ENCODE measurements at places on chromosomes 12 and 14.

GRCh38 chr14:71287567-71287966 lies 380.3 kb downstream of the PCNX1 start:
- DNase-seq = no peak

- DNase-seq = no peak
These were observed 3.3 kb upstream of the KRT79 start for GRCh38 chr12:52837413-52837741.

DNA sequence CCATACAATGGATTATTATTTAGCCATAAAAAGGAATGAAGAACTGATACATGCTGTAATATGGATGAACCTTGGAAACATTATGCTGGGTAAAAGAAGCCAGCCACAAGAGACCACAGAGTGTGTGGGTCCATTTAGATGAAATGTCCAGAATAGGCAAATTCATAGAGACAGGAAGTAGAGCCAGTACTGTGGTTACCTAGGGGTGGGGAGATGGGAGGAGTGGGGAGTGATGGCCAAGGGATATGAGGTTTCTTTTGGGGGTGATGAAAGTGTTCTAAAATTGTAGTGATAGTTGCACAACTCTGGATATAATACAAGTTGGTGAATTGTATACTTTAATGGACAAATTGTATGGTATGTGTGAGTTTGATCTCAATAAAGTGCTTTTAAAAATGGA lies 18.6 kb downstream of the JDP2 start:
- no peak for DNase-seq

GRCh38 chr12:89540586-89540985 lies 14.7 kb upstream of the POC1B start:
- DNase-seq = no peak

DNA sequence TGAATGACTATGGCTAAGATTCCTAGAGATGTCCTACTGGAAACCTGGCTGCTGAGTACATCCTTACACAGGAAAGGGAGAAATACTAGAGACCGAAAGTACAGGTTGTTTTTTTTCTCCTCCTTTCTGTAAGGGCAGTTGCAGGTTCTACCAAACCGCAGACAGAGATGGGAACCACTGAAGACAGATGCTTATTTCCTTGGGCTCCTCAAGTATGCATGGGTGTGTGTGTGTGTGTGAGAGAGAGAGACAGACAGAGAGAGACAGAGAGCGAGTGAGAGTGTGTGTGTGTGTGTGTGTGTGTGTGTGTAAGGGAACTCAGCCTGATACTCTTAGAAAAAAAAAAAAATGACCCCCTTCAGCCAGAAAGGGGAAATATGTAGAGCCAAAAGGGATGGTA lies 42.5 kb downstream of the MAP4K5 start:
- no peak for DNase-seq

DNA sequence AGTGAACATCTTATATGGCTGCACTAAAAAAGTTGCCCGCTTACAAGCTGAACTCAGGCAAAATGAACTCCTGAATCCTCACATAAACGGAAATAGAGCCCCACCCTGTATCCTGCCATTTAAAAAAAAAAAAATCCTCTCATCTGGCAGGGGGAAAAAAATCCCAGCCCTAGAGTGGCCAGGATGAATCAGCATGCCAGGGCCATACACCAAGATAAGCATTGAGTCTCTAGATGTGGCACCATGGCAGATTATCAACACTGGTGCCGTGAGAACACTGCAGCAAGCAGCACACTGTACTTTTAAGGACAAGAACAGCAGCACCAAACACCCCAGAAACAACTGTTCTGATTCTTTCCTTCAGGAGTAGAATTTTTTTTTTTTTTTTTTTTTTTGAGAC lies 65.5 kb downstream of the RASSF3 start:
- DNase-seq = no peak

DNA sequence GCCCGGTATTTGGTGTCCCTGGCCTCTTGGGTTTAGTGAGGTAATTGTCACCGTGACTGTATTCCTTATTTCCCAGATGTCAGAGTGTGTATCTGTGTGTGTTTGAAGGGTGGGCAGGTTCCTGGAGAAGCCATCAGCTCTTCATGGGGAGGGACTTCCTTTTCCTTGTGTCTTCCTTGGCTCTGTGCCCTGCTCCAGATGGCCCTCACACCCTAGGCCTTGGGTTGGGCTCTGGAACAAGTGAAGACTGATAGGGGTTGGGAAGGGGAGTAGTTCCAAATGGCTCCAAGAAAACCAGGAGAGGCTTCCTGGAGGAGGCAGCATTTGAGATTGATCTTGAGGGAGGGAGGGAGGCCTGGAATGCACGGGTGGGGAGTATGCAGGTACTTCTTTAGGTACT lies 43.8 kb upstream of the PRIMA1 start:
- DNase-seq = no peak

GRCh38 chr12:132803888-132804287 lies 24.8 kb downstream of the GOLGA3 start:
- DNase-seq = no peak

- no peak for DNase-seq
These were observed 815.7 kb downstream of the NRXN3 start for GRCh38 chr14:78985668-78986381.

DNA sequence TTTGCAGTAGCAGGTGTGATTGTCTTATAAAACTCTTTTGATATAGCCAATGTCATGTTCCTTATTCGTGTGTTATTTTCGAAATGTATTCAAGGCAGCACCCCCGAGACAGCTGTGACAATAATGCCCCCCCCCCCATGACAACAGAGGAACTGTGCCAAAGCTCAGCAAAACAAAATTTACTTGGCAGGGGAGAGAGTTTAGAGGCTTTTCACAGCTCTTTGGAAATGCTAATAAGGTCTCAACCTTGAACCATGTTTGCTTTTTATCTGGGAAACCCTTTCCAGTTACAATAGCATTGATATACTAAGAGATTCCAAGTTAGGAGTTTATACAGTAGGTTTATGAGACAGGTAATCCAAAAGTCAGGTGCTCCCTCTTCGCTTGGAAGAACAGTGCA lies 56.4 kb upstream of the USP44 start:
- no peak for DNase-seq

GRCh38 chr12:102063069-102063468 lies 1.3 kb upstream of the WASHC3 start:
- no peak for DNase-seq

- DNase-seq = no peak
These were observed 638 bp downstream of the LAG3 start for GRCh38 chr12:6772726-6773589.

DNA sequence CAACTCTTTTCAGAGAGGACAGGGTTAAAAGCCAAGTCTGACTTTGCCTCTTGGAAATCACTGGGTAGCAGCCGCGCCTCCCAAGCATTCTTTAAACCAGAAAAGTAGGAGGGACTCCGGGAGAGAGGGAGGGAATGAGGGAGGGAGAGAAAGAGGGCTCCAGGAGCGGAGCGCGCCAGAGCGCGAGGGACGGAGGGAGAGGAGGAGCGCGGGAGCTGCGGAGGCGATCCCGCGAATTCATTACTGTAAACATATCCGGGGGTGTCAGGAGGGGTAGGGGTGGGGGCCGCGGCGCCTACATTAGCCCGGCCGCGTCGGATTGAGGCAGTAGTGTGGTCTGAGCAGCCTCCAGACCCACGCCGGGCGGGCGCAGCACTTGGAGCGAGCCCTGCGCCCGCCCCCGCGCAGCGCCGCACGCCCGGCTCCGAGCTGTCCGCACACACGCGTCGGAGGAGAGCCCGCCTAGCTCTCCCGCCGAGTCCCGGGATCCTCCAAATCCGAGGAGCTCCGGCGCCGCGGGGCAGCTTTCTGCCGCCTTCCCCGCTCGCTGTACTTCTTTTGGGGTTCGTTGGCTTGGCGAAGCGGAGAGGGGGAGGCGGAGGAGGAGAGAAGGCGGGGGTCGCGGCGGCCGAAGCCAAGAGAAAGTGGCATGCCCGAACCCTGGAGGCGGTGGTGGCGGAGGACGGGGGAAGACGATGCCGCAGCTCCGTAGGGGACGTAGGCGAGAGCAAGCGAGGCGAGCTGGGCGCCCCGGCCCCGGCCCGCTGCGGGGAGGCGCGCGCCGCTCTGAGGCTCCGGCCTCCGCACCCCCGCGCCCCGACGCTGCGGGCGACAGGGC lies 3.3 kb downstream of the FLRT2 start:
- DNase-seq = peak; percentile 83

DNA sequence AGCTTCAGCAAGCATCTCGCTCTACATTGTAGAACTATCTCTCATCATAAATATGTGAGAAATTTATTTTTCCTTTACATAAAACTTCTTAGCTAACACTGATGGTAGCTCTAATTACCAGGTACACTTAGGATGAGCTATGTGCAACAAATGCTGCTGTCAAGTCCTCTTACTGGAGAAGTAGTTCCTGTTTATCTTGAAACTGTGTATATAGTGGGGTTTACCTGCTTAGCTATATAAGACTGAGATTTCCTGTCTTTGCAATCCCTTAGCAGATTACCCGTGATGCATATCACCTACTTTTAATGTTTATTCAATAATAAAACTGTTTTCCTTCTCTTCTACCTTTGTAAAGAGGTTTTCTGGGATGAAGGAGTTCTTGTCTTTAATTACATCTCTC lies 98.0 kb upstream of the USP15 start:
- DNase-seq = no peak

- DNase-seq = no peak
These were observed 3.0 kb upstream of the MIPOL1 start for GRCh38 chr14:37194698-37195097.

DNA sequence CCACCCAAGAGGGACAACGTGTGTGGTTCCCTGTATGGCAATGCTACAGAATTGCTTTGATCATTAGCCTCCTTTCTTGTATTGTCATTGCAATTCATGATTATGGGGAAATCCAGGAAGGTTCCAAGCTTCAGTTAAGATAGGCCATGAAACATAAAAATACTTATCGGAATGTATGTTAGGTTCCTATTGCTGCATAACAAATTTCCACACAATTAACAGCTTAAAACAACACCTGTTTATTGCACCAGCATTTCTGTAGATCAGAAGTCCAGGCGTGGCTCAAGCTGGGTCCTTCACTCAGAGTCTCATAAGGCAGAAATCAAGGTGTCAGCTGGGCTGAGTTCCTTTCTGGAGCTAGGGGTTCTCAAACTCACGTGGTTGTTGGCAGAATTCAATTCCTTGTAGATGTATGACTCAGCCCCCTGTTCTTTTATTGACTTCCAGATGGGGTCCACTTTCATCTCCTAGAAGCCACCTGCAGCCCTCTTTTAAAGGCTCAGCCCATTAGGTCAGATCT lies 365.6 kb upstream of the TMPO start:
- DNase-seq = no peak

DNA sequence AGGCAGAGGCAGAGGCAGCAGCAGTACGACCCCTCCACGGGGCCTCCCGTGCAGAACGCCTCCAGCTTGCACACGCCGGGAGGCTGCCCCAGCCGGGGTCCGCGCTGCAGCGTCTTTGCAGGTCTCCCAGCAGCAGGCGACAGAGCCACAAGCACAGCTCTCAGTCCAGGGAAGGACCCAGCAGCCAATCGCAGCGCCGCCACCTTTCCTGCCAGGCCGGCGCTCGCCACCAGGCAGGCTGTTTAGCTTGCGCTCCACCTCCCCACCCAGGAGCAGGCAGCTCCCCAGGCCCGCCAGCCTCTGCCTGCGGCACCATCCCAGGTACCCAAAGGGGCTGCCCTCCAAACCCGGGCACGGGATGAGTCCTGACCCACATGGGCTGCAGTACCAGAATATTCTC lies 25.2 kb downstream of the DDX51 start:
- no peak for DNase-seq

DNA sequence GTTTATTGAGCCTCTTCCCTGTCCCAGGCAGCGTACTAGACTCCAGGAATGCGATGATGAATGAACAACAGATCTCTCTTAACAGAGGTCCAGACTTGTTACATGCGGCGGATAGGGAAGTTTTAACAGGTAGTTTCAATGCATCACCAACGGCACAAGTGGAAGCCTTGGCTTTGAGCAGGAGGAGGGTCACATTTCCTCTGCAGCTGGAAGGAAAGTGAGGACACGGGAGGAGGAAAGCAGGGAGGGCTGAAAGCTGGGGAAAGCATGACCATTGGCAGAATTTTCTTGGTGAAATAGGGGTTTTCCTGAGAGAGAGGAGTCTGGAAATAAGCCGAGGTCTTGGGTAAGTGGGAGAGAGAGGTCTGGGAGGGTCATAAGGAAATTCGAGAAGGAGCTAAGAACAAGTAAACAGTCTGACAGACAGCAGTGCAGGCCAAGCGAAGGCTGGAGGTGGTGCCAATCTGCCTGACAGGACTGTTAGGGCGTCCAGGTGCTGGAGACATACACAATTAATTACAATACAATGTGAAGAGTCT lies 15.4 kb downstream of the BHLHE41 start:
- DNase-seq = peak; percentile 64

- no peak for DNase-seq
These were observed 47.1 kb upstream of the RERG start for GRCh38 chr12:15268309-15268708.

- DNase-seq = peak; percentile 42
These were observed 38.3 kb upstream of the FRMD6 start for GRCh38 chr14:51613416-51613815.

- DNase-seq = no peak
These were observed 234.9 kb downstream of the KTN1 start for GRCh38 chr14:55814873-55815272.

DNA sequence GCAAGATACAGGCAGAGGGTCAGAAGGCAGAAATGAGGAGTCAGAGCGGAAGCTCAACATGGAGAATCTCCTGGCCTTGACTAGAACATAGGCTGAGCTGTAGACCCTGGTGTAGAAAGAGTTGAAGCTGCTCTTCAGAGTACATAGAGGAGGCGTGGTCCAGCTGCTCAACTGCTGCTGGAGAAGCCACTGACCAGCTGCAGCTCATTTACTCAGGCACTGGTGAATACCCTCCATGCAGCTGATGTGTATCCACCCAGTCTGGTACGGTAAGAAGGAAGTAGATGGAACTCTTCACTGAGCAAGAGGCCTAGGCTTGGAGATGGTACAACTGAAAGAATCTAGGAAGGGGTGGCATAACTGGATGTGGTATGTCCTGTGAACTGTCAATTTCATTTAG lies 148.8 kb upstream of the DHRS4 start:
- DNase-seq = no peak

DNA sequence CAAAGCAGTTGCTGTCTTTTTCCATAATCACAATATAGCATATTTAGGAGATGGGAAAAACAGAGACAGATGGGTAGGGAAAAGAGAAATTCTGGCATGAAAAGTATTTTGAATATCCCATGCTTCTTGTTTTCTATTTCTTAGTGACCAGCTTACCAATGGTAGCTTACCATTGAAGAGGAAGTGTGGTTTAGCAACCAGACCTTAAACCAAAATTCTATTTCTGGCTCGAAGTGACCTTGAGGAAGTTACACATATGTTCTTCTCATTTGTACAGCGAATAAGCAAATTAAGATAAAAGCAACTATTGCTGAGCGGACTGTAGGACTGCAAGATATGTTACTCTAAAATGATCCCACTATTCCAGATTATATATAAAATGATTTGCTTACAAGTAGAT lies 82.9 kb downstream of the FGD4 start:
- no peak for DNase-seq
